ENCODE measurements at places on chromosomes 1 and 21.

DNA sequence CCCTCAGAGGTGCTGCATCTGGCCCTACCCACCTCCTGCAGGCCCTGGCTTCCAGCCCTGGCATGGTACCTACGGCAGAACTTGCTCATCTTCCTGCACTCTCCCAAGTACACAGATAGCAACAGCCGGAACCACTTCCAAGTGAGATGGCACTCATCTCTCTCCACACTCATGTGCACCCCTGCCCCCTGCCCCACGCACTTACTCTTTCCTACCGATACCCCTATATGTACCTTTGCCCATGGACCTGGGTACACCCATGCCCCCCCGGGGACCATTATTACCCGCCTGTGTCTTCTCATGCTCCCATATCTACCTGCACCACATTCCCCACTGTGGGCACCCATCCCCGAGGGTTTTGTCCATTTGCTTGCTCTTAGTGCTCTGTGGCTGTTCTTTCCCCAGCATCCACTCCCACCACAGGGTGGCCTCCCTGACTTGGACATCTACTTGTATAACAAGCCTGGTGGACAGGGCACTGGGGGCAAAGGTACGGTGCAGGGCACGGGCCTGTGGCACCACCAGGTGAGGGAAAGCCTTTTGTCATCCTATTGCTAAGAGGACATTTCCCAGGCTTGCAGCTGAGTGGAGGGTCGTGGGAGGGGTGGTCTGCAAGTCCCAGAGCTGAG is 14.7 kb downstream of the HYI start:
- no peak for DNase-seq

GRCh38 chr1:26276432-26276838 is 3.5 kb upstream of the SH3BGRL3 start:
- no peak for DNase-seq

DNA sequence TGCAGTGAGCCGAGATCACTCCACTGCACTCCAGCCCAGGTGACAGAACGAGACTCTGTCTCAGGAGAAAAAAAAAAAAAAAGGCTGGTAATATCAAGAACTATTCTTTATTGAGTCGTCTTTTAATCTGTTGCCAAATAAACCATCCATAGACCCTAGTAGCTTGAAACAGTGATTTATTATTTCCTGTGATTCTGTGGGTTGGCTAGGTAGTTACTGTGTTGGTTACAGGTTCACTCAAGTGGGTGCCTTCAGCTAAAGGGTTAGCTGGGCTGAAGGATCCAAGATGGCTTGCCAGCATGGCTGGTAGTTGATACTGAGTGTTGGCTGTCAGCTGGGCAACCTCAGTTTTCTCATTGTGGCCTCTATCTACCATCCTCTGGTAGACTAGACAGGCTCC is 9.2 kb downstream of the TLCD4 start:
- DNase-seq = no peak

GRCh38 chr21:15514073-15514946 is 215.5 kb upstream of the USP25 start:
- no peak for DNase-seq

DNA sequence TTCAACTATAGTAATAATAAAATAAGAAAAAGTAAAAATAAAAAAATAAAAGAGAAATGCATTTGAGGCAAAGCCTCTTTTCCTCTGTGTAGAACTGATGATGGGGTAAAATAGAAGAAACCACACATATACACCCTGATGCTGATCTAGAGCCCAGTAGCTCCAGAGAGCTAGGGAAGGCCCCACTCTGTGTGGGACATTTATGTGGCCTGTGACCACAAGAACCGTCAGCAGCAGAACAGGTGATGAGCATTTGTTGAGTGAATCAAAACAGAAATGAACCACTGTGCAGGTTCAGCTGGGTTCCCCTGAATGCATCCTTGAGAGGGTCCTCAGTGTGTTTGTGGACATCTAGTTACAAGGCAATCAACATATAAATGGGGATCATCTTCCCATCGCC is 221.8 kb upstream of the HOOK1 start:
- DNase-seq = no peak

- no peak for DNase-seq
Observed at GRCh38 chr1:9731561-9731960, 80.0 kb downstream of the PIK3CD start.

DNA sequence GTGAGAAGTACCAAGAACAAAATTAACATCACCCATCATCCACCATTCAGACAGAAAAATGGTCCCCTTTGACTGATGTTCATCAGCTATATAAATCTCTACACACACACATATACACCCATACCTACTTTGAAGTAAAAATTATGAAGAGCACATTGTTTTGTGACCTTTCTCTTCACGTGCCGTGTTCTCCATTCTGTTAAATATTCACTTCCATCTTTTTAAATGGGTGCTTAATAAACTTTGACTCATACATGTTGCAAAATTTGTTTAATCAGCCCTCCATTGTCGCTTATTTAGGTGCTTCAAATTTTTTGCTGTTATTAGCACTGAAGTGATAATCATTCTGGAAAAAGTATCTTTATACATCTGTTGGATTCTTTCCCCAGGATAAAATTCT is 80.1 kb downstream of the CLIC6 start:
- no peak for DNase-seq

DNA sequence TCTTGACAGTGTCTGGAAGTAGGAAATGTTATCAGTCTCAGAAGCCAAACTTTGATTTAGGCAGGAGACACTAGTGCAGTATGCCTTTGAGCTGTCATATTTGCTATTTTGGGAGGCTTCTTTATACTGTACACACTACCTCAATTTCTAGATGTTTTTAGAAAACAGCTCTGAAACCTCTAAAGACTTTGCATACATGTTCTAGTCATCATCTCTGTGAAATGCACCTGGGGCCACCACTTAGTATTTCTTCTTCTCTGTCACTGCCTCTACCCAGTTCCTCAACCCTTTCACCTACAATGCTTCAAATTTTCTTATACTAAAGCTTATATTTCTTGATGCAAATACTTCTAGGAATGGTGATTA is 29.1 kb upstream of the PLA2G4A start:
- no peak for DNase-seq

DNA sequence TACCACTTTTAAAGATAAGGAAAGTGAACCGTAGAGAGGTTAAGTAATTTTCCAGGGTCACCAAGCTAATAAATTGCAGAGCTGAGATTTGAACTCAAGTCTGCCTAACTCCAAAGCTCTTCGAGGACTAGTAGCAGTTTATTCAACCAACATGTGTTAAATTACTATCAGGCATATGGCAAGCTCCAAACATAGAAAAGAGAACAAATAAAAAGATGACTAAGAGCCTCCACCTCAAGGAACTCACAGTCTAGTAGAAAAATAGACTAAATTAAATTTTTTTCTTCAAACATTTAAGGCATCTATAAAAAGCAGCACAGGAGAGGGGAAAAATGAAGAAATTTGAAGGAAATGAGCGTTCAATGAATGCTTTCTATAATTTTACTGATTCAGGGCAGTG is 22.2 kb downstream of the SLC9C2 start:
- no peak for DNase-seq

- DNase-seq = peak; percentile 15
Observed at GRCh38 chr1:53075761-53076163, 13.7 kb downstream of the PODN start.

DNA sequence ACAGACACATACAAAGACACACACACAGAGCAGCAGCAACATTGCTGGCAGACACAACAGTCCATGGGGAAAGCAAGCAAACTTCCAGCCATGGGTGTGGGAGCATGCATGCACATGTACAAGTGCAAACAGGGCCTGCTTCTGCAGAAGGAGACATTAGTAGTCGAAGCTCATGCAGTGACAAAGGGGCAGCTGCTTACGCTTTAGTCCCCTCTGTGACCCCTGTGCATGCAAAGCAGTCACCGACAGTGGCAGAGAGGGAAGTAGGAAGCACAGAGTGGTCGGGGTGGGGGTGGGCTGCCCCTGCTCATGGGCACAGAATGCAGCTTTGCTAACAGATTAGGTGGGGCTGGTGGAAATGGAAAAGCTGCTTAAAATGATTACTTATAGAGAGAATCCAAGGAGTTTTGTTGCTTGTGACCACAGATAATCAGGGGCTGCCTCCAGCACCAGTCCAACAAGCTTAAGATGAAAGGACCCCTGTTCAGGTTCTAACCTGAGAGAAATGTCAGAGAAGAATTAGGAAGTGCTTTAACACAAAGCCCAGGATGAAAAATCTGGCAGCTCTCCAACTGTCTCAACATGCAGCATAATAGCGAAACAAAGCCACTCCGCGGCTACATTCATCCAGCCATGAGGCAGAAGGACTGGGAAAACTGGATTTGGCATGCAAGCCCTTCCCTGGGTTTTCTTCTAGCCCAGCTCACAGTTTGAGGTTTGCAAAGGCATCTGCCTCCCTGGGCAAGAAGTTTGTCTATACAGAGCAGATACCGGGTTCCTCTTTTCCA is 378.9 kb downstream of the KCNH1 start:
- peak; percentile 46 for DNase-seq

DNA sequence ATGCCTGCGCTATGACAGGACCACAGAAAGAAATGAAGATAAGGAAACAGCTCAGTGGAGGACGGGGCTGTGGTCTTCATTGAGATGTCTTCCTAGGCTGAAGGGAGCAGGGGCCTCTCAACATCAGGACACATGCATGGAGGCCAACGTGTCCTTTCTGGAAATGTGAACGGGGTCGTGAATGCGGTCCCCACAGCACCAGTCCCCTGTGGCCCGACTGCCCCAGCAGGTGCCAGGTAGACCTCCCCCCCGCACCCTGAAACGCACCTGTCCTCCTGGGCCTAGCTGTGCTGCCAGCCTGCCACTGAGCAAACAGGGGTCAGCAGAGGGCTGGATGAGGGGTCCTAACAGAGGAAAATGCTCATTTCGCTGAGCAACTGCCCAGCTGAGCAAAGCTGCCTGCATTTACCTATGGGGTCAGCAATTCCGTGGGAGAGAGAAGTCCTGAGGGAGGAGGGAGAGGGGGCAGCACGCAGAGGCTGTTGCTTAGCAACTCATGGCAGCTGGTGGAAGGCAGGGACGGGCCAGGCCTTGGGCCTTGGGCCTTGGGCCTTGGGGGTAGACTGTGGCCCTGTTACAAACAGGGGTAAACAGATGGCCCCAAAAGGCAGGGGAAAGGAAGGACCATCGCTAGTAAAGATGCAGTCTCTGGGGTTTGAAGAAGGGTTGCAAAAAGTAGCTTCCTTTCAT is 77.4 kb downstream of the NPHP4 start:
- no peak for DNase-seq

GRCh38 chr1:63363014-63363413 is 4.4 kb upstream of the ALG6 start:
- no peak for DNase-seq

- DNase-seq = no peak
Observed at GRCh38 chr1:116375148-116375886, 2.3 kb downstream of the ATP1A1 start.

DNA sequence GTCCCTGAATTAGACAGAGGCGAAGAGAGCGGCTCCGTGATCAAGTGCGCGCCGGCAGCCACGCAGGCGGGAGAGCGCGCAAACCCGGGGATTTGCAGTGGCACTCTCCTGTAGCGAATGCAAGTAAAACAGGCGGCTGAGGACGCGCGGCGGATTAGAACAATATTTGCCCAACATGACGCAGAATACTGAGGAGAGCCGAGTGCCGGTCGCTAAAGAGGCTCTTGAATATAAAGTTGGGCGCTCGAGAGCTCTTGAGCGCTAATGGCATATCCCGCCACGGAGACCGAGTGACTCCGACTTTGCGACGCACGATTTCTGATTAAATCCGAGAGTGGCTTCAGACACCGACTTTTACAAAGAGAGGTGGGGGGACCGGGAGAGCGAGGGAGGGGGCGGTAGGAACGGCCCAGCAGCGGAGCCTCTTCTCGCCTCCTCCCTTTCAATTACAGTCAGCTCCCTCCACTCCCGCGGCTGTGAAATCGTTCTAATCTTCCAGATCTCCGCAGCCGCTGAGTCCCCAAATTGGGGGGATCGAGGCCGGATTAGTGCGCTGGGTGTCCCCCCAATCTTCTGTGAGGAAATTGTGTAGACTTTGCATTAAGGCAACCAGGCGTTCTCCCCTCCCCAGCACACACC is 2.3 kb downstream of the PAX7 start:
- DNase-seq = no peak

GRCh38 chr1:111015222-111015621 is 51.5 kb upstream of the LRIF1 start:
- no peak for DNase-seq

- no peak for DNase-seq
Observed at GRCh38 chr1:4171480-4172450, 271.7 kb upstream of the C1orf174 start.

GRCh38 chr1:221418346-221418745 is 323.5 kb downstream of the DUSP10 start:
- no peak for DNase-seq

DNA sequence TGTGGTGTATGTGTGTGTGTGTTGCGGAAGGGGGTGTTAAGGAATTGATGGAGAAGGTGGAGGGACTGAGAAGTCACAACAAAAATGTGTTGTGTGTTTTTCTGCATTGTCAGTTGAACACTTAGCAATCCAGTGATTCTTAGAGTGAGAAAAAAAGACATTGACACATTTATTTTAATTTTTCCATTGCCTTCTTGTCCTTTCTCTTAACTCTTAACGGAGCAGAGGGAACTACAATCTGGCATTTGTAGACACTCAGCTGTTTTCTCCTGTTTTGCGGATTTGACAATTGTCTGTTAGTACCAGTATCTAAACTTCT is 725 bp downstream of the C1orf53 start:
- DNase-seq = no peak

DNA sequence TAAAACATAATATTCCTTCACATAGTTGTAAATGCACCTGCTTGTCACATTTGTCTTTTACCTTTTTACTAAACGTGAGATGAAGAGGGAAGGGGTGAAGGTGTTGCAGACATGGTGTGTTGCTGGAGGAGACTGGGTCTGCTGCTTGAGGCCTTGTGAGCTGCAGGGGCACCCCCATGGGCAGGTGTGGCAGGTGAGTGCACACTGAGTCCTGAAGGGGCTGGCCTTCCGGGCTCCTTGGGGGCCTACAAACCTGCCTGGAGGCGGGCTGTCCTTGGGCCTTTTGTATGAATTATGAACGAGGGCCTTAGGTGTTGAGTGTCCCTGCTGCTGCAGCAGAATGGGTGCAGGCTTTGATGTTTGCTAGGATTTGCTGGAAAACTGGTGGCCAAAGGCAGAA is 3.8 kb downstream of the PCNT start:
- no peak for DNase-seq

DNA sequence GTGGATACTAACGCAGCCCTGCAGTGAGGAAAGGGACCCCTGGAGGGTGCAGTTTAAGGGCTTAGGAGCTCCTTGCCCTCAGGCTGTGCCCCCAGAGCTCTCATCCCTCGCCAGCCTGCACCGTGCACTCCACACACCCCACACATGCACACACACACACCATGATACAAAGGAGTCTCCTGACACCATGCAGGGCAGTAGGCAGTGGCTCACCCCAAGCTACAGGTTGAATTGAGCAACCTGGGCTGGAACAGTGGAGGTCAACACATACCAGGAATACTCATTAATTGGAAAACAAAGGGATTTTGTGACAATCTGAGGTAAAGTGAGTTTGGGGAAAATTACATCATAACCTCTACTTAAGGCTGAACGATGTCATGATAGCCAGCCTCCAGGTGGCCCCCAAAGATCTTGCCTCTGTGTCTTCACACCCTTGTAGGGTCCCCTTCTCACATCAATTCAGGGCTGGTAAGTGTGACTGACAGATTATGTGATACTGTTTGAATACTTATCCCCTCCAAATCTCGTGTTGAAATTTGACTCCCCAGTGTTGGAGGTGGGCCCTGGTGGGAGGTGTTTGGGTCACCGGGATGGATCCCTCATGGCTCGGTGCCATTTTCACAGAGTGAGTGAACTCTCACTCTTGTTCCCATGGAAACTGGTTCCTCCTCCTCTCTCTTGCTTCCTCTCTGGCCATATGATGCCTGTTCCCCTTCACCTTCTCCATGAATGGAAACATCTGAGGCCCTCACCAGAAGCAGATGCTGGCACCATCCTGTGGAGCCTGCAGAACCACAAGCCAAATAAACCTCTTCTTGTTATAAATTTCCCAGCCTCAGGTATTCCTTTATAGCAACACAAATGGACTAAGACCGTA is 111.0 kb upstream of the RAB4A start:
- no peak for DNase-seq

Data from mesothelial cell of epicardium (in vitro differentiated cells).